ENCODE measurements at places on chromosomes 5 and 9. TPM values are rescaled to one million over a fixed set of nuclear protein-coding genes. Genes with fewer than 3 reads are reported as not detected.

DNA sequence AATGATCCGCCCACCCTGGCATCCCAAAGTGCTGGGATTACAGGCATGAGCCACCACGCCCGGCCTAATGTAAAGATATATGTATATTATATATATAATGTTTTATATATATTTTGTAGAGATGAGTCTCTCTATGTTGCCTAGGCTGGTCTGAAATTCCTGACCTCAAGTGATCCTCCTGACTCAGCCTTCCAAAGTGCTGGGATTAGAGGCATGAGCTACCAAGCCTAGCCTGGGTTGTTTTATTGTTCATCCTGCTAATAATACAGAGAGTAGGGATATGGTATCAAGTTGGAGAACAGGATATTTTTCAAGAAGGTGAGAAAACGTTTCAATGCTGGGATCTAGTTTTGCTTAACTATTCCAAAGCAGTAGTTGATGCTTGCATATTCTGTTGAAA lies 2.9 kb downstream of the SEC24A start:
- no peak overlapping the region for H3K4me3 ChIP-seq
- H3K27ac ChIP-seq: no peak overlapping the region
- DNase-seq: no peak
- H3K4me1 ChIP-seq: peaks cover 12% of the 10 kb centered on the region
- H3K27me3 ChIP-seq: no peaks in the 10 kb centered on the region
- H3K36me3 ChIP-seq: peaks cover 4% of the 10 kb centered on the region

DNA sequence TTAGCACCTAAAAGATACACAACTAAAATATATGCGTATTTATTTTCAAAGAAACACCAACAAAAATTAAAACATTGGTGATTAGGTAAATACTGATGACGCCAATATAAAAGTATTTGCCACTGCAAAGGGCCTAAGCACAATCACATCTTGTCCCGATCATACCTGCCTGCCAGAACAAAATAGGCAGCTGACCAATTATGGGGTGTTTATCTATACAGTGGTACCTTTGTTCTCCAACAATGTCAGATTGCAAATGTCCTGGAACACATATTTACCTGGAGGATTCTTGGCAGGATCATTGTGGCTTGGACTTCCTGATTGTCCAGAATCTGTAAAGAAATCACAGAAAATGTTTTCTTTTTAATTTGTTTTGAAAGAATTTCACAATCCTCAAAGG lies 134.5 kb downstream of the NFIB start:
- H3K4me1 ChIP-seq: peaks cover 23% of the 10 kb centered on the region
- no peaks in the 10 kb centered on the region for H3K27me3 ChIP-seq
- no peaks in the 10 kb centered on the region for H3K36me3 ChIP-seq
- H3K27ac ChIP-seq: peak overlapping the region; percentile 77
- H3K4me3 ChIP-seq: no peak overlapping the region

The SLC25A48 gene
- total RNA-seq: 1.1 TPM

DNA sequence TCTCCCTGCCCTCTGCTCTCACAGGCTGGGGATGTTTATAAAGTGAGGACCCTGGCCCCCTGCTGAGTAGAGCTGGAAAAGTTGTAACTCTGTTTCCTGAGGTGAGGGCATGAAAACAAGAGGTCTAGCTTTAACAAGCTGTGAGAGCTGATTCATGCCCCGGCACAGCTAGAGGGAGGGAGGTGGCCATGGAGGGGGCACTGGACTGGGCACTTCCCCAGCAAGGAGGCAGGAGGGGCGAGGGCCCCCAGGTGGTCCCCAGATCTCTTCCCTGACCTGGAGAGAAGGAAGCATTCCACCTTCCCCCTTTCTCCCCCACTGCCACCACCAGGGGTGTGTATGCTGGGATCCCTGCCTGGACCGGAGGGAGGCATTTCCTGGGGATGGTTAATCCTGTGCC lies at the start of gene MSMP:
MSMP (minus strand) TSS at position 13 of the 400 bp plus-strand sequence. CDS start 147 bp downstream, outside the sequence.
- no peaks in the 10 kb centered on the region for H3K27me3 ChIP-seq
- no peak within 1 kb of the TSS for H3K4me3 ChIP-seq

- no peak overlapping the region for H3K4me3 ChIP-seq
- no peaks in the 10 kb centered on the region for H3K4me1 ChIP-seq
- no peak overlapping the region for H3K27ac ChIP-seq
- H3K27me3 ChIP-seq: no peaks in the 10 kb centered on the region
Measured at GRCh38 chr5:130061746-130062145, 157.5 kb downstream of the CHSY3 start.
